ENCODE measurements at places on chromosomes 4 and X.

- no peak for DNase-seq
Measured at GRCh38 chrX:28321286-28321685, 266.0 kb upstream of the IL1RAPL1 start.

GRCh38 chr4:89294573-89295269 is 12.9 kb downstream of the GPRIN3 start:
- no peak for DNase-seq

GRCh38 chrX:7706032-7706431 is 136.9 kb upstream of the VCX start:
- no peak for DNase-seq

DNA sequence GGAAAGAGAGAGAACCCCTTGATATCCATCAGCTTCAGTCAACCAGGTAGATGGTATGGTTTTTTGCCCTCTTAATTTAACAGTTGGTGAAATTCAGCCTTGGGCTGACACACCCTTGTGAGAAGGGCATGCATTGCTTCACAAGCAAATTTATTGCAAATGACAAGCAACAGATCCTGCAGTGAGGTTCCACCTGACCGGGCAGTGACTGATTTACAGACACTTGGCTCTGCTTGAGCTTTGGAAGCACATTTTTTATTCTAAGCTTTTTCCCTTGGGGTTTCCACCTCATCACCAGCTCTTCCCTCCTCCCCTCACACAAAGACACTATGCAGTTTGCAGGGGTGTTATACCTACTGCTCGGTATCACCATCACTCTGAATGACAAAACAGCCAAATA is 28.3 kb upstream of the SERTM2 start:
- DNase-seq: no peak

GRCh38 chrX:153446950-153447580 is 1.2 kb upstream of the TREX2 start:
- DNase-seq: no peak
